ENCODE measurements at places on chromosomes 4 and X. TPM values are rescaled to one million over a fixed set of nuclear protein-coding genes. Genes with fewer than 3 reads are reported as not detected.

The EREG gene
- under 0.01 TPM for total RNA-seq

GRCh38 chr4:25993395-25994185 lies 79.6 kb downstream of the SMIM20 start:
- no peak for DNase-seq

DNA sequence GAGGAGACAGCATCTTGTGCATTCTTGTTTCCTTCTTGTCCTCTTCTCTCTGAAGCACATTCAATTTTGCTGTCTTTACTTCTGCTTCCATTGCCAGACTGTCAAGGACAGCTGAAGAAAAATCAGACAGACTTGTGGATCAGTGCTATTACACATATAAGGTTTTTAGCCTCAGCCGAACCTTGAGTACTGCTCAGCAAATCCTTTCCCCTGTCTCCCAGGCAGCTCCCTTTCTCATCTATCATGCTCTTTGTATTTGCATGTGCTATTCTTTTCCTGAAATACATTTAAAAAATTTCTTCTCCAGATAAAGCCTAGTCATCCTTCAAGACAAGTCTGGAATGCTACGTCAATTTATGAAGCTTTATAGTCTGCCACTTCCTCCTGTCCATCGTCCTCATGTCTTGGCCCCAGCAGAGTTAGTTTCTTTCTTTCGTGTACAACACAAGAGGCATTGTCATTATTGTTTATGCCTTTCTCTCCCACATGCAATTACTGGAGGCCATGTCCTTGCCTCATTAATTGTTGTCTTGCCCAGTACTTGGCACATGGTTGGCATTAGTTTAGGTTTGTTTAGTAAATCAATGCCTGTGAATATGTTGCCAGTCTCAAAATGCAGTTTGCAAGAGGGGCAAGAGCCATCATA lies 45.1 kb downstream of the ADGRL3 start:
- DNase-seq, result no peak

The XKRX gene
- under 0.01 TPM for total RNA-seq

The H2AZ1 gene
- total RNA-seq, result 455 TPM

The GLUD2 gene
- 0.63 TPM for total RNA-seq

- DNase-seq, result peak; percentile 70
These were observed 29.6 kb downstream of the ADH7 start for GRCh38 chr4:99405433-99406115.

- no peak for DNase-seq
These were observed 160.9 kb downstream of the PPARGC1A start for GRCh38 chr4:23728971-23729370.

DNA sequence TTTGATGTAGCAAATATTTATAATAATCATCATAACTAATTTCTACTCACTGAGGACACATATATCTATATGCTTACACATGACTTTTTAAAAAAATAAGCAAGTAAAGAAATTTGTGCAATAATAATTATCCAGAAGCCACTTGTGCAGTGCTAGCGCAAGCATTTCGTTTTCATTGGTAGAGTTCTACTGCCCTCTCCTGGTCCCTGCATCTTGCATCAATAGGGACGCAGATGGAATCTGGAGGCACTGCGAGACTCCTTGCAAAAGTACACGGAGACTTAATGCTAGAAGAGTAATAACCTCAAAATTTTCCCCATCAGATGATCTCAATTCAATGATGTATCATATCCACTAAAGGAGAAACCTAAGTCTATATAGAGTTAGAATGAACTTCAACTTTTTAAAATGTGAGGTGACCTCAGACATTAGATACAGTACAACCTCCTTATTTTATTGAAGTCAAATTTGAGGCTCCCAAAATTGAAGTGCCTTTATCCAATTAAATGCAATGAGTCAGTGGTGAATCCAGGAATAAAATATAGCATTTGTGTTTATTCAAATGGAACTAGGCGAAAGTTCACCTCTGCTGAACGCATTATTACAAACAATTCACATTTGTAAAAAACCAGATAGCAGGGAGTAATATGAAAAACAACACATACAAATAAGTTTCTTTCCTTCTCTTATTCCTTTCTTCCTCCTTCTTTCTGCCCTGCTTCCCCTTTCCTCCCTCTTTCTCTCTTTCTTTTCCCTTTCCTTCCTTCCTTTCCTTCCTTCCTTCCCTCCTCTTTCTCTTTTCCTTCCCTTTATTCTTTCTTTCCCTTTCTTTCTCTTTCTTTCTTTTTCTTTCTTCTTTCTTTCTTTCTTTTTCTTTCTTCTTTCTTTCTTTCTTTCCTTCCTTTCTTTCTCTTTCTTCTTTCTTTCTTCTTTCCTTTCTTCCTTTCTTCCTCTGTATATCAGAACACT lies 450.0 kb downstream of the ANKRD50 start:
- peak; percentile 85 for DNase-seq

The TLR3 gene
- total RNA-seq, result 0.51 TPM
